ENCODE measurements at places on chromosomes 12 and 14.

GRCh38 chr12:67155863-67156262, 113.3 kb upstream of the CAND1 start:
- no peak for DNase-seq

- DNase-seq, result no peak
These were observed 245.4 kb downstream of the DIO2 start for GRCh38 chr14:79965896-79966295.

GRCh38 chr12:64998371-64999147, 122.5 kb downstream of the WIF1 start:
- DNase-seq, result no peak

- no peak for DNase-seq
These were observed 7.1 kb downstream of the BCL11B start for GRCh38 chr14:99264691-99265450.

- no peak for DNase-seq
These were observed 1407.7 kb downstream of the LRFN5 start for GRCh38 chr14:43014338-43014737.

DNA sequence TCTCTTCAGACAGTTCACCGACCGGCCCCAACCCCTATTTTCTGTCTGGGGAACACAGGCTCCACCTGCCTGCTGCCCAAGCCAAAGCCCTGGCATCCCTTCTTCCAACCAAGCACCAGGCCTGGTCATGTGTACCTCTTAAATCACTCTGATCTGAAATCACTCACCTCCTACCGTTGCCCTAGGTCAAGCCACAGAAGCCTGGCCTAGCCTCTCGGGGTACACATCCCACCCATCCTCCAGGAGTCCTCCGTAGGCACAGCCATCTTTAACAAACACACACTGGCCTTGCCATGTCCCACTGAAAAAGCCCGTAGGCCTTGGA, 81.8 kb downstream of the IRF2BPL start:
- no peak for DNase-seq

DNA sequence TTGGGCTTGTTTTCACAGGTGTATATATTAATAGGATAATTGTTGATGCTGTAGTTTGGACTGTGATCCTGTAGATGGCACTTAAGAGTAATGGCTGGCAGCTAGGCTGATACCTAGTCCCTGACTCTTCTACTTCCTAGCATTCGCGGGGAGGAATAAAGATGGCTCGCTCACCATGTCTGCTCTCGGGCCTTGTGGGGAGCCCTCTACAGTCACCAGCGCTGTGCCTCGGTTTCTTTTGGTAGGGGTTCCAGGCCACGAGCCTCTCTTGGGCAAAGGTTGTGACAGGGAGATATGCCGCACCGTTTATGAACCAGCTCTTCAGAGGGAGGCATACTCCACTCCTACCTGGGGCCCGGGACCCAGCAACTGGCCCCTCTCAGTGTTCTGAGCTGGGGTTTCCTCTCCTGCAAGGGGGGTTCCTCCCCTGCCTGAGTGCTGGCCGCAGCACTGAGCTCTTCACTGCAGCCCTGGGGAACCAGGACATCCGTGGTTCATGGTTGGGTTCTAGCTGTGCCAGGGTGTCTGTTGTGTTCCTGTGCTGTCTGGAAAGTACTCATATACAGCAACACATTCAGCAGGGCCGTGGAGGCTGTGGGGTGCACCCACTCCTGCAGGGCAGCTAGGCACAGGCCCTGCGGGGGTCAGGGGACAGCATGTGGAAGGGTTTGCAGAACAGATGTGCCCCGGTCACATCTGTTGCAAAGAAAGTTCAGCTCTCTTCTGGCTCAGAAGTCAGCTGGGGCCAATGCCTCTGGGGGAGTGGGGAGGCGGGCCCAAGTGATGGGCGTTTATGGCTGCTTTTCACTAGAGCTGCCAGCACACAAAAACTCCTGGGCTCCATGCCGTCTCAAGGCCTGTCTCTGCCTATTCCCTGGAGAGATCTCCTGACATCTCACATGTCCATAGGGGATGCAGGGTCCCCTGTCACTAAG, 147.9 kb downstream of the PPFIA2 start:
- no peak for DNase-seq

DNA sequence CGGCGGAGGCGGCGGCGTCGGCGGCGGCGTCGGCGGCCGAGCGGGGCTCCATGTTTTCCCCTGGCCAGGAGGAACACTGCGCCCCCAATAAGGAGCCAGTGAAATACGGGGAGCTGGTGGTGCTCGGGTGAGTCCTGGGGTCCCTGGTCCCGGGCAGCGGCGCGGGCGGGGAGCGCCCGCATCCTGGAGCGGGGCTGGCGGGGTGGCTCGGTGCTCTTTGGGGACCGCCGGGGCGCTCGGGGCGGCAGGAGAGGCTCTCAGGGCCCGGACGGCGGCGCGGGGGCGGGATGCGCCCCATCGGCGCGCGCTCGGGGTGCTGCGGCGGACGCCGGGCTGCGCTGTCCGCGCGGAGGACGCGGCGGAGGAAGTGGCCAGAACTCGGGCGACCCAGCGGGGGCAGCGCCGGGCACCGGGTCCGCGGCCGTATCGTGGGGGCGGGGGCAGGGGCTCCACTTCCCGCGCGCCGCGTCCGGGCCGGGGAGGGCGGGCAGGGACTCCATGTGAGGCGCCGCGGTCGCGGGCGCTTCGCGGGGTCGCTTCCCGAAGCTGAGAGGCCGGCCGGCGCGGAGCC, 485 bp downstream of the PELI2 start:
- no peak for DNase-seq

GRCh38 chr14:94170136-94170535, 4.0 kb upstream of the PPP4R4 start:
- DNase-seq, result no peak

DNA sequence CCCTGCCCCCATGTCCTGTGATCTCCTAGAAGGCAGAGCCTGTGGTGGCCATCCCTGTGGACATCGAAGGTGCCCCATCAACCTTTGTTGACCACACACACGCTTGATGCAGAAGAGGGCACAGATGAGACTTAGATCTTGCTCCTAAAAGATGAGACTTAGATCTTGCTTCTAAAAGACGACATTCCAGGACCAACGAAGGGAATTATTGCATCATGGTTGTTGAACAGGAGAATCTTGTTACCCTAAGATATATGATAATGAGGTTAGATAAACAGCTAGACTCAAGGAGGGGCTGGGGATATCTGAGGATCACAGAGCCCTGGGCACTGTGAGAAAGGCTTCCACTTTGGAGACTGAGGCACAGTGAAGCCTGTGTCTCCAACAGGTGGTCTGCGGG, 91.1 kb upstream of the WSCD2 start:
- DNase-seq, result no peak

GRCh38 chr12:22810036-22810435, 185.1 kb downstream of the ETNK1 start:
- no peak for DNase-seq

GRCh38 chr12:1639538-1639937, 10.5 kb downstream of the WNT5B start:
- no peak for DNase-seq

DNA sequence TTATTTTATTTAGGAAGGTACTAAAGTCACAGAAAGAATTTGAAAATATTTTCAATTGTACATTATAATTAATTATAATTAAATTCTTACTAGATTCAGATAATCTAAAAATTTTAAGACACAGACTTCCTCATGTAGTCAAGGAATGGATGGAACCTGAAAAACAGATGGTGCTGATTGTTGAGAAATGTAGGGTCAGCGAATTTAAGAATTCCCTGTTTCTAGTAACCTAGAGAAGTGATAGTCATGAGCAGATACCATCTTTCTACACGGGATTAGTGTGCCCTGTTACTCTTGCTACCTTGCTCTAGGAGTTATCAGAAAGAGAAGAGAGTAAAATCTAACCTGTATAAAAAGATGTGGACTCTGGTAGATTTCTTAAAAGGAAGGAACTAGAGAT, 37.5 kb upstream of the PTHLH start:
- DNase-seq, result no peak

GRCh38 chr14:96424109-96424989, 32.4 kb downstream of the AK7 start:
- peak; percentile 51 for DNase-seq

DNA sequence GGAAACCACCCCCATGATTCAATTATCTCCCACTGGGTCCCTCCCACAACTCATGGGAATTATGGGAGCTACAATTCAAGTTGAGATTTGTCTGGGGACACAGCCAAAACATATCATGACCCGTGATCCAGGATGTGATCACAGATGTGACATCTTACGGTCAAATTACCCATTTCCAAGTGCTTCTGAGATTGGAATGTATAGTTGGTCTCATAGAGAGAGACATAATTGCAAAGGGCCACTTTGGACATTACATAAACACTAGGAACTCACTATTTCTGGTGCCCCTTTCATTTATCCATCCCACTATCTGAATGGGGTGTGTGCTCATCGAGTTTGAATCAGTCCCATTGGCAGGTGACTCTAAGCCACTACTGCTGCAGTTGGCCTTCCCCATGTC, 204.5 kb downstream of the PHLDA1 start:
- no peak for DNase-seq

DNA sequence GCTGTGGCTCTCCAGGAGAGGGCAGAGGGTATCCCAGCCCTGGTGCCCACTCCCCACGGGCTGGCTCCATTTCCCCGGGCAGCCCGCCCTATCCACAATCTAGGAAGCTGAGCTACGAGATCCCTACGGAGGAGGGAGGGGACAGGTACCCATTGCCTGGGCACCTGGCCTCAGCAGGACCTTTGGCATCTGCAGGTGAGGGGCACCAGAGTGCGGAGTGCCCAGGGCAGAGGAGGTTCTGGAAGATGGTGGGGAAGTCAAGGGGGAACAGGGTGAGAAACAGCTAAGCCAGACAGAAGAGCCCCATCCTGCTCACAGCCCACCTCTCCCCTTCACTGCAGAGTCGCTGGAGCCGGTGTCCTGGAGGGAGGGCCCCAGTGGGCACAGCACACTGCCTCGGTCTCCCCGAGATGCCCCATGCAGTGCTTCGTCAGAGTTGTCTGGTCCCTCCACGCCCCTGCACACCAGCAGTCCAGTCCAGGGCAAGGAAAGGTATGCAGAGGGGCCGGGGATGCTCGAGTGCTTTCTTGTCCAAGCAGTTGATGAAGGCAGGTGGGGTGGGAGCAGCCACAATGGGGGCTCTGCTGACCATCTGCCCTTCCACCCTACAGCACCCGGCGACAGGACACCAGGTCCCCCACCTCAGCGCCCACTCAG, 10.3 kb downstream of the TNS2 start:
- DNase-seq, result no peak

GRCh38 chr12:131015581-131016337, 62.1 kb downstream of the ADGRD1 start:
- DNase-seq, result no peak

DNA sequence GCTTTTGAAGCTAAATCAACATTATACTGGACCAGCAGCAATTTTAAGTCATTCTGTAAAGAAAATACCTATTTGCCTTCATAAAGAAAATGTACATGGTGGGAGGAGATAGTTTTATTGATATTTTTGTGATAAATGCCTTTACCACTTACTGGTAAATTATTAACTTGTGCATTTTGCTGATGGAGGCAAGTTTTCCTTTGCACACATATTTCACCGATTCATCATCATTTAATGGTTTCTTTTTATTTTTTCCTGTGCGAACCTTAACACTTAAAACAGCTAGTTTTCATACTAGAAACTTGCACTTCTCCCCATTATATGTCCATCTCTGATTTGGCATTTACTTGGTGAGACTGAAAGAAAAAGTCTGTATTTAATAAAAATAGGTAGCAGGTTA, 239.3 kb downstream of the TRHDE start:
- no peak for DNase-seq

DNA sequence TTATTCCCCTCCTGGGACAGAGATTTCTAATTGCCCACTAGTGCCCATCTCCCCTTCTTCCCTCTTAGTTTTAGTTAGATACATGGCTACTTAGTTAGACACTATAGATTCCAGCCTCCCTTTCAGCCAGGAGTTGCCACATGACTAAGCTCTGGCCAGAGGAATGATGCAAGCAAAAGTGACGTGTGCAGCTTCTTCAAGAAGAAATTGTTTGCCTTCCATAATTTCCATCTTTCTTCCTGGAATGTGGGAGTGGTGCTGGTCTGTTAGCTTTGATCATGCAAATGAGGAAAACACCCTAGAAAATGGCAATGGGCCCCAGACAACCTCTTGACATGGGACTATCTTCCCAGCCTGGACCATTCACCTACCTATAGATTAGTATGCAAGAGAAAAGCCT, 21.4 kb downstream of the CCDC177 start:
- no peak for DNase-seq

DNA sequence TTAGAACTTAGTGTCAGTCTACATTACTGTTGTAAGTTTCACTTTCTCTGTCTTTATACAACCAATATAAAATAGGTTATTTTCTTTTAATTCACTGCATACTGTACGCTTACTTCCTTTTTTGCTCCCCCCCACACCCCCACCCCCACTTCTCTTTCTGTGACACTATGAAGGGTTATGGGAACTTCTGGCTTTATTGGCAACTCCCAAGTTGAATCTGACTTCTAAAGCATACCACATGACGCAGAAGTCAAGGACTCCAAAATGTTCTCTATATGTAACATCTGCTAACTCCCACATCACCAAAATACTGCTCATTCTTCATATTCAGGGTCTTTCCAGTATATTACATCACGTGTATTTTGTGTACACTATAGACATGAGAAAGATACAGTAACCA, 81.2 kb upstream of the ATXN7L3B start:
- no peak for DNase-seq

DNA sequence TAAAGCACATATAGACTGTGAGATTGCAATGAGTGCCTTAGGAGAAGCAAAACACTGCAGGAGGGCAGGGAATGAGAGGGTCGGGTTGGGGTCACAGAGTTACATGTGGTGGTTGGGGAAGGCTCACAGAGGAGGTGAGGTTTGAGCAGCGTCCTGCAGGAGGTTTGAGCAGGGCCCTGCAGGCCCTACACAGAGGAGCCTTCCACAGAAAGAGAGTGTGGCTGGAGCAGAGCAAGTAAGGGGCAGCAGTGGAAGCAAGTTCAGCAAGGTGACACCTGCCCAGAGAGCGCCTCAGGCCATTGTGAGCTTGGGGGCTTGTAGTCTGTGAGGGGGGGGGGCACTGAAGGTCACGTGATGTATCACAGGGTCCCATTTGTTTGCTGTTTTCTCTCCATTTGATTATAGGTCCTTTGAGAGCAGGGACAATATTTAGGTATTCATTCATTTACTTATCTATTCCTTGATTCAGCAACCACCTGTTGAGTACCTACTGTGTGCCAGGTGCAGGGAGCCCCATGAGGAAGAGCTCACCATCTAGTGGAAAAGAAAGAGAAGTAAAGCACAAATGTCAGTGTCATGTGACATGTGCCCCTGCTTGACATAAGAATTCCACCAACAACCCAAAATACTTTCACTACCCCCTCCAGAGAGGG, 56.6 kb downstream of the GALNT16 start:
- no peak for DNase-seq

- DNase-seq, result peak; percentile 59
These were observed 17.1 kb downstream of the FOS start for GRCh38 chr14:75295491-75296345.

DNA sequence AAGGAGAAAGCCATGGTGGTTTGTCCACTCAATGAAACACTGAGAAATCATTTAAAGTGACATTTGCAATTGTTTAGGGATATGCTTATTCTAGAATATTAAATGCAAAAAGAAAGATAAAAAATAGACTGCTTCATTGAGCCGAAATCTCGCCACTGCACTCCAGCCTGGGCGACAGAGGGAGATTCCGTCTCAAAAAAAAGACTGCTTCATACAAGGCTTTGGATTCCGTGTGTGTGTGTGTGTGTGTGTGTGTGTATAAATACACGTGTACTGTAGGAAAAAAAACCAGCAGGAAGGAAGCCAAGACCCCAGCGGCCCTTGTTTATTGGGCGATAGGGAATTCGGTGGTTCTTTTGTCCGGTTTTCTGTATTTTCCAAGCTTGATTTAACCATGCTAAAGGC, 3.2 kb upstream of the ZNF839 start:
- peak; percentile 38 for DNase-seq

GRCh38 chr12:132214891-132215290, 70.6 kb downstream of the NOC4L start:
- DNase-seq, result no peak
